Kidney glomerular epithelial cell (primary cell): ENCODE measurements at places on chromosomes 7 and 10.

DNA sequence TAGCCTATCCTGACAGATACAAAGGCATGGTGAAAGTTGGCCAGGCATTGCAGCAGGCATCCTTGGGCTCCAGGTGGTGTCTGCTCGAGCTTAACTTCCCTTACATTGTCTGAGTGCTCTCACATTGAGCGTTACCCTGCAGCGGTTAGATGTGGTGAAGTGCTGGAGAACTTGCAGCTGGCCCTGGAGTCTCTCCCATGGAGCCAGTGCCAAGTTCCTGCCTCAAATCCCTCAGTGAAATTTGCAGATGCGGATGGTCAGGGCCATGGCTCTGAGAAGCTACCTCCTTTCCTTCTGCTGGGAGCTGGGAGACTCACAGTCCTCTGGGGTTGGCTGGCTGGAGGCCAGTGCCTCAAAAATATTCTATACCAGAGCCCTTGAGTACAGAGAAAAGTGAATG is 3.3 kb upstream of the ZNF746 start:
- DNase-seq: no peak

GRCh38 chr7:33072471-33072870 is 9.9 kb upstream of the NT5C3A start:
- DNase-seq: peak; percentile 42

DNA sequence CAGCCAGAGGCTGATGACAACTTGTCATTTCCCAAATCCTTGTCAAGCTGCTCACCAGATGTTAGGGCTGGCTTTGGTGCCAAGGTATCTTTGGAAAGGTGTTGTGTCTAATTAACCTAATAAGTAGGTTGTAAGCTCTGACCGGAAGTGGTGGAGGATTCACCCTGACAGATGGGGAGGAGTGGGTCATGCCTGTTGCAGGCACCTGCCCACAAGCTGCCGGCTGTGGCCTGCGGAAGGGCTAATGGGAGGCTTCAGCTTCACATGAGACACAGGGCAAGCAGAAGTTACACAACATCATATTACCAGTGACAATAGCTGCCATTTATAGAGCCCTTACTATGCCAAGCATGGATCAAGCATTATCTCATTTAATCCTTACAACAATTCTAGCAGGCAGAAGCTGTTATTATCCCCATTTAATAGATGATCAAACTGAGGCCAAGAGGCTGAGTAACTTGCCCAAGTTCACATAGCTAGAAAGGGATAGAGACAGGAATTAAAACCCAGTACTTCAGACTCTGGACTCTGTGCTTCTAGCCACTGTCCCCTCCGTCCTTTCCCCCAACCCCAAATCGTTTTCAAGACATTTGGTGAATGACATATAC is 63.1 kb upstream of the DUSP5 start:
- no peak for DNase-seq

DNA sequence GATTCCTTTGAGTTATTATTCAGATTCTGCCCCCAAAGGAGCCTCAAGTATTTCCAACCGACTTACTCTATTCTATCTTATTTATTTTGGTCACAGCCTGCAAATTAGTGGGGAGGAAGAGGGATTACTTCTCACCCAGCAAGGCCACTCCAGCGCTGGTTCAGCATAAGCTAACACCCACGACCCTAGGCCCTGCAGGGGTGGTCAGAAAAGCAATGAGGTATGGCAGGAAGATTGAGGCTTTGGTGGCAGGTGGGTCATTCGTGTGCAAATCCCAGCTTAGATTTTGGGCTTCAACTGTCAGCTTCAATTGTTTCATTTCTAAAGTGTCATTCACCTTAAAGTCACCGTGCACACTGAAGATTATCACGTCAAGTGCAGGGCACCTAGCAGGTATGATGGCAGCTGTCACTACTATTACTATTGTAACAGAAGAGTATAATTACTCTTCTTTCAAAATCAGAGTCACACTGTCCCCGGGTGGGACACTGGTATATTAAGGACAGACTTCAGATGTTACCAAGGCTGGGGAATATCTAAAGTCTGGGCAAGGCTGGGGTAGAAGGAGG is 48.8 kb upstream of the OPTN start:
- DNase-seq: no peak

- no peak for DNase-seq
These were observed 8.8 kb downstream of the FOXL3 start for GRCh38 chr7:298743-299142.

- no peak for DNase-seq
These were observed 318.1 kb downstream of the RPS24 start for GRCh38 chr10:78351809-78352208.

GRCh38 chr7:14275356-14275755 is 285.9 kb upstream of the ETV1 start:
- no peak for DNase-seq

DNA sequence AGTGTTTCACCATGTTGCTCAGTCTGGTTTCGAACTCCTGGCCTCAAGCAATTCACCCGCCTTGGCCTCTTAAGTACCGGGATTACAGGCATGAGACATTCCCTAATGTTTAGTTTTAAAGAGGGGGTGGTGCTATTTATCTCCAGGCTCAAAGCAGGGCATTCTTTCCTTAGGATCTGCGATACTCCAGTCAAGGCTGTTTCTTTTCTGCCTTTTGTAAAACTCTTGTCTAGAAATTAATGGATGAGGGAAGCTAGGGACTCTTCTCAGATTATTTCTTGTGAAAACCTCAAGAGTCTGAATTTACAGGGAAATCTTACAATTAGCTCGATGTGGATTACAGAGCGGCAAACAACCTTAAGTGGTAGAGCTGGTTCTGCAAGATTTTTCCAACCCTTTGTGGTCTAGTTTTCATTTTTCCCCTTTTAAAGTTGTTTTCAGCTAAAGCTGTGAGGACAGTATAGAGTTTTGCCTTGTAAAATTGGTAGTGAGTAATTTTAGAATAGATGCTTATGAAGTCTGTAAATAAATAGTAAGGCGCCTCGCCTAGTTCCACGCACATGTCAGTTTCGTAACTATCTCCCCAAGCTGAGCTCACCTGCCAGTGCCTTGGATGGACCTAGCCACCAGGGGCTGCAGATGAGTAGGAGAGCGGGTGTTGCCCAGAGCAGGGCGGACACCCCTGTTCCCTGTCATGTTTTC is 53.1 kb downstream of the CUX1 start:
- no peak for DNase-seq

GRCh38 chr10:51617576-51618235 is 81.7 kb downstream of the CSTF2T start:
- no peak for DNase-seq

- no peak for DNase-seq
These were observed 2.4 kb upstream of the HOXA10 start for GRCh38 chr7:27176524-27176845.

GRCh38 chr7:8762803-8763202 is 329.4 kb downstream of the NXPH1 start:
- no peak for DNase-seq

DNA sequence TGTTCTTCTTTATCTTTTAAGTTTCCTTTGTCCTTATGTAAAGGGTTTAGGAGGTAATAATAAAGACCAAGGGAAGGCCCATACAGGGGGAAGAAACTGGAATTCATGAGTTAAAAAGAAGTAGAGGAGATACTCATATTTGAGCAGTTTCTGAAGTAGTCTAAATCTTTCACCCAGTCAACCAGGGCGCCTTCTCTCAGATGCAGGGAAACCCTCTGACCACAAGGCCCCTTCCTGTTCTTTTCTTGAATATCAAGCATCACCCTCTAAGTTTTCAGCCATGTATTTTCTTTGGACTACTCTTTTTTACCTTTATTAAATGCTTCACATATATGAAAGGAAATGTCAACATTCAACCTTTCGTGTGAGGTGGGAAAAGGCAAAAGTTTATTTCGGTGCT is 630.8 kb downstream of the SUGCT start:
- no peak for DNase-seq

- DNase-seq: no peak
These were observed 290.1 kb upstream of the ZNF32 start for GRCh38 chr10:43938810-43939209.

DNA sequence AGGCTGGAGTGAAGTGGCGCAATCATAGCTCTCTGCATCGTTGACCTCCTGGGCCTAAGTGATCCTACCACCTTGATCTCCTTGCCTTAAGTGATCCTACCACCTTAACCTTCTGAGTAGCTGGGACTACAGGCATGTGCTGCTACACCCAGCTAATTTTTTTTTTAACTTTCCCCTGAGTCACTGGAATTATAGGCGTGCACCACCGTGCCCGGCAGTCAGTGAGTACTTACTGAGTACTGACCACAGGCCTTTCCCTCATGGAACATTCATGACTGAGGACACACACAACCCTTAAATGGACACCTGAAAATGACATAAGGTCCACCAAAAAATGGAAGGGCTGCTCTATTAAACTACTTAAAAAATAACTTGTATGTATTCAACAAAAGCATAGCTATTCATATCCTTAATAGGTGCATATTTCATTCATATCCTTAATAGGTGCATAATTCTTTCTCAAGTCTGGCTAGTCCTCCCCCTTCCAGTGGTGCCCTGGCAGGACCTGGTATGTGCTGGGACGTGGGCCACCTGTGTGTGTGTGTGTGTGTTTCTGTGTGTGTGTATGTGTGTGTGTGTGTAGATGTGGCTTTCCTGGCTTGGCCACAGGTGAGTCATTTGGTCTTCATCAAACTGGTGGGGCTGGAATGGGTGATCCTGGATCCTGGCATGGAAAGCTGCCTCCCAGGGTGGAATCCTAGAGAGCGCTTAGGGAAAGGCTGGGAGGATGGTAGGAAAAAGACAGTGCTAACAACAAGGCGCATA is 3.5 kb downstream of the FAM180A start:
- no peak for DNase-seq

- no peak for DNase-seq
These were observed 31.7 kb upstream of the ELMO1 start for GRCh38 chr7:37480041-37481031.

DNA sequence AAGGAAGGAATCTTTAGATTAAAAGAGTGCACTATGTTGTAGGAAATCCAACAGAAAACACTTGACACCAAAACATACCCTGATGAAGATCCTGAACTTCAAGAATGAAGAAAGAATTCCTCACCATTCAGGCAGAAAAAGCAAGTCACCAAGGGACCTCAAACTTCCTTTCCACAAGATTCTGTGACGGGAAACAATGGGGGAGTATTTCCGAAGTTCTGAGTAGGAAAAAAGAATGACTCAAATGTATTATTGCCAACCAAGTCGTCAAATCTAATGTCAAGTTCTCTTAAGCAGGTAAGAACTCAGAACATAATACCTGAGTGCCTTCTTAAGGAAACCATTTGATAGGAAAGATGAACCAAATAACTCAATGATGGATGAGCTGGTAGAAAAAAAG is 44.7 kb upstream of the MTURN start:
- DNase-seq: no peak

DNA sequence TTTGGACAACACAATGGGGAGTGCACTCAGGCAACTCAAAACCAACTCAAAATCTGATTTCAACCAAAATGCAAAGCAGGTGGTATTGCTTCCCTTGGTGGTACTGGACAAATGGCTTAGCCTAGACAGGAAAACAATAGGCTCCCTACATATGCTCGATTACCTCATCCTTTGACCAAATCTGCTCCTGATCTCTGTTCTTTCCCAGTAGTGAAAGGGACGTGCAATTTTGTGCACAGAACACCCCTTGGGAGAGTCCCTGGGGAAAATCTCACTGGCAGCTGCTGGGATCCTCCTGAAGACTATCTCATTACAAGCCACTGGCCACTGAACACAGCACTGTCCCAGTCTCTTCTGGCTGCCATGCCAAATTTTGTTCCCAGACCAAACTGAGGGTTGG is 149.2 kb upstream of the VSTM2A start:
- DNase-seq: no peak

DNA sequence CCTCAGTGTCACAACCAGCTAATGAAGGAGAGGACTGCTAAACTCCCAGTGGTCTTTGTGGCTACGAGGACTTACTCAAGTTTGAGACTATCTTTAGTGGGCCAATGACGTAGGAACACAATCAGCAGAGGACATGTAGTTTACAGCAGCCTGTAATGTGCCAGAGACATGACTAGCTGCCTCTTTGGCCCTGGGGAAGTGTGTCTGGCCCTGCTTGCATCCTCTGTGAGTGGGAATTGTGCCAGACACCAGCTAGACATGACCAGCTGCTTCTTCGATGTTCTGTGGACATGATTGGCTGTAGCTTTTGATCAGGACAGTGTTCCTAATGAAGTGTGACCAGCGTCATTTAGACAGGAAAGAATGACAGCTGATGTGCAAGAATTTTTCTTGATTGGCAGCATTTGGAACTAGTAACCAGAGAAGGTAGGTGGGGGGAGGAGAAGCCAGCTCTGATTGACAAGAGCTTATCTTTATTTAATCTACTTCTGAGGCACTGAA is 141.7 kb downstream of the AUTS2 start:
- no peak for DNase-seq

GRCh38 chr10:127824826-127825225 is 67.9 kb downstream of the CLRN3 start:
- no peak for DNase-seq

DNA sequence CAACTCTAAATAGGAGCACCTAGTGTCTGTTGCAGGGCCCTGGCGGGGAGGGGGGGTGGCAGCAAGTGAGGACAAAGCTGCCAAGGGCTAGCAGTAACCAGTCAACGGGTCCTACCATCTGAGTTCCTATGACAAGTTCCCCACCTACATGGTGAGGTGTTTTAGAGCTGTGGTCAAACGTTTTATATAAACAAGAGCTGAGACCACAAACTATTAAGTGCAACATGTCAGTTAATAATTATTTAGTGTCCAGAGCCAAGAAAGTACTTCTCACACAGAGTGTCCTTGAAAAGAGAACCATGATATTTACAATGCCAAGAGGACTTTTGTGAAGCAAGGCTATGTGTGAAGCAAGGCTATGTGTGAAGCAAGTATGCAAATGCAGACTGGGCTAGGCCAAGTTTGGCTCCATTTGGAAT is 434.7 kb downstream of the TNS3 start:
- DNase-seq: peak; percentile 76

DNA sequence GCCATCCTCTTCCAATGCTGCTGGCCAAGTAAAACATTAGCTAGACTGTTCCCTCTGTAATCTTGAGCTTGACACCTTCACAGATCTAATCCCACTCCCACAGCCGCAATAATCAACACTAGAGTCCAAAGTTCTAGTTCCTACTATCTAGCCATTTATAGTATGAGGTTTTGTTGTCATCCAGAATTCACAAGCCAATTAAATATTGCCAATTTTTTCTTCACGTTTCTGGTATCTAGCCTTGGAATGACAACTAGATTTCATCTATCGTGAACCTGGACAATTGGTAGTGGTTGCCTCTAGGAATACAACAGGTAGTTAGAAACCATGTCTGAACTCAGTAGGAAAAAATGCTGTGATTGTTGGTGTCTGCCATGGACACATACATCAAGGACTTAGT is 10.4 kb downstream of the WASL start:
- no peak for DNase-seq
